Activated CD4-positive, alpha-beta T cell treated with anti-CD3 and anti-CD28 coated beads for 36 hours (primary cell): ENCODE measurements at places on chromosomes 2 and 18. TPM values are rescaled to one million over a fixed set of nuclear protein-coding genes. Genes with fewer than 3 reads are reported as not detected.
A peak's percentile ranks its signal among the peaks of the same experiment; 100 is the strongest.

DNA sequence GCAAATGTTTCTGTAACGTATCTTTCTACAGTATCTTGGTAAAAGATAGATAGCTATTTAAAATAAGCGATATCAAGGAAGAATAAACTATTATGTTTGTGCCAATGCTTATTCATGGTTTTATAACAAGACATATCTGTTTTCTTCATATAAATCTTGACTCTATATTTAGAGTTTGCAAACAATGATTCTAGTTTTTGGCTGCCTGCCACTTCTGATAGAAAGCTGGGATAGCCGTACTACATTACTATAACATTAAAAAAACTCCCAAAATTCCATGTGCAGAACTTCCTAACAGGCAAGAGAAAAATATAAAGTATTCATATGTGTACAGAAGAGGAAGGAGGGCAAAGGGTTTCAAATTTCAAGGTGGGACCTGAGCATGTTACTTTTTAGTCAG, 985.0 kb downstream of the BCL11A start:
- DNase-seq, result no peak
- no peaks in the 10 kb centered on the region for H3K27me3 ChIP-seq
- H3K36me3 ChIP-seq, result no peaks in the 10 kb centered on the region
- no peaks in the 10 kb centered on the region for H3K4me1 ChIP-seq
- no peak overlapping the region for H3K4me3 ChIP-seq

The MEP1B gene
- not detected for total RNA-seq

DNA sequence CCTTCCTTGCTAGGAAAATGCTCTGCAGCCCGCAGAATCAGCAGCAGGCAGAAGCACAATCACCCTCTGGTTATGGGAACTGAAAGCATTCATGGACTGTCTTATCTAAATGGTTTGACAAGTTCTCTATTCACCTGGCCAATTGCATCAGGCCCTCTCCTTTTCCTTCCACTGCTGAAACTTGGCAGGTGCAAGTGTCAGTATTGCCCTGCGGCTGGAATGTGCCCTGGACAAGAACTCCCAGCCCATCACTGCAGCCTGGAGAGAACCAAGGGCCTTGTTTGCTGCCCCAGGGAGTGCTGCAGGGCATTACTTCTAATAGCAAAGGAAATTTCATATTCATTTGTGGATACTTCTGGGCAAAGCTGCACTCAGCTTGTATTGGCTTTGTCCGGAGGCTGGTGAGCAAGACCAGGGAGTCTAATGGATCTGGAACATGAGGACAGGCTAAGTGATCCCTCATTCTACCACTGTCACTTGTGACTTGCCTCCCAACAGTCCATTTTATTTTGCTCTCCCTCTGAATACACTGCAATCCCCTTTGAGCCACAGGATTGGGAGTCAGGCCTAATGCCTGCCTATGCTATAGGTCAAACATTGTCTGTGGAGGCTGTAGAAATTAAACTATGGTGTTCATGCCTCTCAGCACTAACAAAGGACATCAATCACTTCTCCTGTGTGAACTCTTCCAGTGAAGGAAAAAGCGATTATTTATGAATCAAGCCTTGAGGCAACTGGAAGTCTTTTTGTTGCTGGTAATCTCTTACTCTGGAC, 116.9 kb downstream of the LYPD6B start:
- peaks cover 21% of the 10 kb centered on the region for H3K27me3 ChIP-seq
- no peaks in the 10 kb centered on the region for H3K36me3 ChIP-seq
- H3K4me1 ChIP-seq, result peaks cover 3% of the 10 kb centered on the region
- no peak overlapping the region for H3K4me3 ChIP-seq
- no peak for DNase-seq

The STPG4 gene
- total RNA-seq, result 0.23 TPM

The TMEM169 gene
- total RNA-seq, result 1.8 TPM

The LDLRAD4 gene
- total RNA-seq, result 32.2 TPM

DNA sequence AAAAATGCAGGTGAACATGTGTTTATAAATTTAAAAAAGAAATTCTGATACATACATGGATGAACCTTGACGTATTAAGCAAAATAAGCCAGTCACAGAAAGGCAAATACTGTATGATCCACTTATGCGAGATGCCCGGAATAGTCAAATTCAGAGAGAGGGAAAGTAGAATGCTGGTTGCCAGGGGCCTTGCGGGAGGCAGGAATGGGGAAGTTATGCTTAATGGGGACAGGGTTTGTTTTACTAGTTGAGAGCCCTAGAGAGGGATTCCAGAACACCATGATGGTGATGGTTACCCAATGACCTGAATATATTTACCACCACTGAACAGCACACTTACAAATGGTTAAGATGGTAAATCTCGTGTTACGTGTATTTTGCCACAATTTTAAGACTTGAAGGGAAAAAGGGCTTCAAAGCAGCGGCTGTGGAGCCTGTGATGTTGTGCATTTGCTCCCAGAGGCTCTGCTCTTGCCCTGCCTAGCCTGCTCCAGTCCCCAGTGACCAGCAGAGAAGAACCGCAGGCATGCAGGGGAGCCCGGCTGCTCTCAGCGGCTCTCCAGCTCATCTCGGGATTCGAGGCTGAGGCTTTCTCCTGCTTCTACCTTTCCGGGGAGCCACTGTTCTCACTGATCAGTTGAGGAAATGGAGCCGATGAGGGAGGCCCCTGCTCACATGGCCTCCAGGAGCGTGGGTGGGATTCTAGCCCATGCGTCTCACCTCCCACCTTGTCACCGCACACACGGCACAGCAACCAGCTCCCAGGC, 51.7 kb upstream of the TFCP2L1 start:
- H3K27ac ChIP-seq, result no peak overlapping the region
- no peaks in the 10 kb centered on the region for H3K4me1 ChIP-seq
- DNase-seq, result no peak
- no peaks in the 10 kb centered on the region for H3K27me3 ChIP-seq

The OTOS gene
- total RNA-seq, result not detected

DNA sequence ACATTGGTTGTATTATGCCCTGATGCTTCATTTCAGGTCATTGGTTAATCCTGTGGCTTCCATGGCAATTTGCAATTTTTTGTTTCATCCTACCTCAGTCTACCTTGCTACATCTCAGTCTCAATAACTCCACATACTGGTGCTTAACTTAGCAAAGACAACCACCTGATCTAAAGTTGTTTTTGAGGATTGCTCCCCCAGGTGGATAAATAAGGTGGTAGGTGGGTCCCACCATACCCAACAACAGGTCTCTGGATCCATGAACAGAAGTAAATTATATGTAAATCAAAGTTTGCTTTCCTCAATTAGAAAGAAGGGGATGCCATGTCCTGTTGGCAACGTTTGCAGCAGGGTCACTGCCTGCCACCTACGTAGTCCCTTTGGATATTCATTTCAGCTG, 7.0 kb downstream of the XIRP2 start:
- no peak for DNase-seq
- no peaks in the 10 kb centered on the region for H3K4me1 ChIP-seq
- no peaks in the 10 kb centered on the region for H3K36me3 ChIP-seq
- no peaks in the 10 kb centered on the region for H3K27me3 ChIP-seq
- no peak overlapping the region for H3K27ac ChIP-seq

DNA sequence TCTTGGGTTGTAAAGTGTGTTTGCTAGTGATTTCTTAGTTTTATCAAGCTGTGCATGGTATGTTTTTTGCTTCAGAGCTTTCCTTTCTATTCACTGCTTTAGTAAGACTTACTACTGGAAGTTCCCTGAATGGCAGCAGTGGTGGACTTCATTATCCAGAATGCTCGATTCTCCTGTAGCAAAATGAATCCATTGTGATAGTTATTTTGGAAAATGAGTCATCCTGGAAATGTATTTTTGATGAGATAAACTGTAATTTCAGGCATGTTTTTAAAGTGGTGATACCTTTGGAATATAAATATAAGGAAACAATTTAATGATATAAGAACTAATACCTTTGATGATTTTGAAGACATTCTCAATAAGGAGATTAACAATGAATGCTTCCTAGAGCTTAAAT, 387.1 kb downstream of the PTPRM start:
- DNase-seq, result no peak
- peaks cover 66% of the 10 kb centered on the region for H3K4me1 ChIP-seq
- H3K27ac ChIP-seq, result peak overlapping the region; percentile 75
- H3K36me3 ChIP-seq, result peaks cover 3% of the 10 kb centered on the region
- no peaks in the 10 kb centered on the region for H3K27me3 ChIP-seq

GRCh38 chr2:173393186-173393585, 38.5 kb downstream of the CDCA7 start:
- no peak overlapping the region for H3K27ac ChIP-seq
- no peaks in the 10 kb centered on the region for H3K4me1 ChIP-seq
- DNase-seq, result no peak
- H3K27me3 ChIP-seq, result peaks cover 26% of the 10 kb centered on the region

The PMAIP1 gene
- total RNA-seq, result 58.7 TPM

The SULT1C2 gene
- total RNA-seq, result not detected

The RPE gene
- total RNA-seq, result 33.2 TPM

GRCh38 chr2:10193851-10194820, 71.6 kb downstream of the RRM2 start:
- peaks cover 10% of the 10 kb centered on the region for H3K36me3 ChIP-seq
- no peak overlapping the region for H3K27ac ChIP-seq
- H3K4me3 ChIP-seq, result no peak overlapping the region
- H3K4me1 ChIP-seq, result no peaks in the 10 kb centered on the region
- H3K27me3 ChIP-seq, result no peaks in the 10 kb centered on the region
- DNase-seq, result no peak

GRCh38 chr2:230441227-230441897, 25.4 kb downstream of the SP100 start:
- H3K27me3 ChIP-seq, result no peaks in the 10 kb centered on the region
- H3K36me3 ChIP-seq, result peaks cover 62% of the 10 kb centered on the region
- peaks cover 60% of the 10 kb centered on the region for H3K4me1 ChIP-seq
- peak; percentile 59 for DNase-seq
- H3K4me3 ChIP-seq, result peak overlapping the region; percentile 40
- peak overlapping the region; percentile 84 for H3K27ac ChIP-seq

- no peak for DNase-seq
- H3K4me3 ChIP-seq, result no peak overlapping the region
- H3K27me3 ChIP-seq, result no peaks in the 10 kb centered on the region
- H3K4me1 ChIP-seq, result peaks cover 47% of the 10 kb centered on the region
- H3K27ac ChIP-seq, result no peak overlapping the region
- H3K36me3 ChIP-seq, result no peaks in the 10 kb centered on the region
Measured at GRCh38 chr2:9705196-9705595, 74.4 kb upstream of the YWHAQ start.

- H3K36me3 ChIP-seq, result no peaks in the 10 kb centered on the region
- H3K4me3 ChIP-seq, result no peak overlapping the region
- H3K4me1 ChIP-seq, result no peaks in the 10 kb centered on the region
- no peak overlapping the region for H3K27ac ChIP-seq
Measured at GRCh38 chr18:71287268-71287667, 998.4 kb downstream of the SOCS6 start.

- H3K27ac ChIP-seq, result peak overlapping the region; percentile 72
- no peaks in the 10 kb centered on the region for H3K27me3 ChIP-seq
- peak overlapping the region; percentile 96 for H3K4me3 ChIP-seq
- DNase-seq, result no peak
Measured at GRCh38 chr2:170930991-170931266, 1.9 kb downstream of the GORASP2 start.

DNA sequence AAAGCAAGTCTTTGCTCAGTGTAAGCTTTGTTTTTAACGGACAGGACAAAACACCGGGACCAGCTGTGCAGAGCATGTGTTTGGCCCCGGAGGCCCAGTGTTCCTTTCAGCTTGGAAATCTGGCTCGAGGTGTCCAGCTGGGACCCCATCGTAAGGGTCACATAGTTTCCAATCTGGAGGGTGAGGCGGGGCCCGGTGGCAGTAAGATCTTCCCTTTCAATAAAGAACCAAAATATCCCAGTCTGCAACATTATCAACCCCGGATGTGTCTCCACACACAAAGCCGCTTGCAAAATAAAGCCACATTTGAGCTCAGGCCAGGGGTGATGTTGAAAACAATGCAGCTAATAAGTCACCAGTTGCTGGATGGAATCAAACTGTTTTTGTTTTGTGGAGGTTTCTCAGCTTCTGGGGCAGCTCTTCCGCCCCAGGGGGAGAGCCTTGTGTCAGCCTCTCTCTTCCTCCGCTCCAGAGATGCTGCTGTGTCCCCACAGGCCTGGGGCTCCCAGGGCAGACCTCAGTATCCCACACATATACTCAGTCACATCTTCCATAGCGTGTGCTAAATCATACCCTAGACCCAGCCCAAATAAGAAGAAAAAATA, 138.6 kb upstream of the GLI2 start:
- H3K4me1 ChIP-seq, result no peaks in the 10 kb centered on the region
- H3K27ac ChIP-seq, result no peak overlapping the region
- no peak for DNase-seq
- no peaks in the 10 kb centered on the region for H3K36me3 ChIP-seq

The TTC27 gene
- total RNA-seq, result 32.7 TPM

- DNase-seq, result peak; percentile 85
- H3K27me3 ChIP-seq, result peaks cover 59% of the 10 kb centered on the region
- no peak overlapping the region for H3K27ac ChIP-seq
- no peaks in the 10 kb centered on the region for H3K36me3 ChIP-seq
Measured at GRCh38 chr2:12005886-12006681, 259.7 kb downstream of the LPIN1 start.

- H3K4me3 ChIP-seq, result no peak overlapping the region
- peaks cover 31% of the 10 kb centered on the region for H3K4me1 ChIP-seq
- peaks cover 4% of the 10 kb centered on the region for H3K36me3 ChIP-seq
- no peaks in the 10 kb centered on the region for H3K27me3 ChIP-seq
- peak; percentile 30 for DNase-seq
Measured at GRCh38 chr2:206799083-206799482, 33.7 kb downstream of the FASTKD2 start.

The ERICH2 gene
- not detected for total RNA-seq

The SETBP1 gene
- 6.6 TPM for total RNA-seq
